ENCODE measurements at places on chromosomes 6 and 20. TPM values are rescaled to one million over a fixed set of nuclear protein-coding genes. Genes with fewer than 3 reads are reported as not detected.
A peak's percentile ranks its signal among the peaks of the same experiment; 100 is the strongest.

The PNLDC1 gene
- not detected for total RNA-seq

The FAXC gene
- 7.8 TPM for total RNA-seq

The TULP1 gene
- 0.66 TPM for total RNA-seq

The TGM3 gene
- total RNA-seq = not detected

GRCh38 chr20:45433316-45433715 is 17.4 kb downstream of the PIGT start:
- H3K27me3 ChIP-seq = no peaks in the 10 kb centered on the region
- no peak overlapping the region for H3K27ac ChIP-seq
- no peak for DNase-seq
- no peaks in the 10 kb centered on the region for H3K36me3 ChIP-seq

DNA sequence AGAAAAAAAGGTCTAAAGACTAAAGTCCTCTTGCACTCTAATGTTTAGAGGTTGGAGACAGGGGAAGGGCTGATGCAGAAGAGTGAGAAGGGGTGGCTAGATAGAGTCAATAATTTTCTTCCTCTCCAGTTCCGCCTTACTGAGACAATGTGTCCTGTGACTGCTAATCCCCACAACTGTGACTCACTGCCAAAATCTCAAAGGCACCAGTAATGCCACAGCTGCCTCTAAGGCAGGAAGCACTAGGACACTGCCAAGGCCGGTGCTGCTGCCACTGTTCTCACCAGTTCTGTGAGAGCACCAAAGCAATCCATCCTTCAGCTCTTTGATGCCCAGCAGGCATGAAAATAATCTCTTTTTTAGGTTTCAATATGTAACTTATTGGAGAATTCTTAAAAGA is 701.9 kb upstream of the MAP3K7 start:
- no peaks in the 10 kb centered on the region for H3K27me3 ChIP-seq
- H3K4me3 ChIP-seq = no peak overlapping the region
- no peak overlapping the region for H3K27ac ChIP-seq
- H3K36me3 ChIP-seq = no peaks in the 10 kb centered on the region

GRCh38 chr6:5260661-5261544 is at the start of the genes FARS2 and LYRM4:
FARS2 (plus strand) TSS chr6:5261513.
LYRM4 (minus strand) TSS chr6:5260950; CDS start chr6:5260733, 217 bp downstream.
- peak within 1 kb of the TSS; percentile 99 for H3K27ac ChIP-seq
- H3K36me3 ChIP-seq = no peaks in the 10 kb centered on the region
- peak within 1 kb of the TSS; percentile 71 for H3K4me3 ChIP-seq

- no peak overlapping the region for H3K4me3 ChIP-seq
- no peaks in the 10 kb centered on the region for H3K27me3 ChIP-seq
- H3K27ac ChIP-seq = no peak overlapping the region
- peaks cover 61% of the 10 kb centered on the region for H3K36me3 ChIP-seq
Observed at GRCh38 chr6:160069050-160069454, 52.6 kb upstream of the SLC22A1 start.
